ENCODE measurements at places on chromosomes 11 and 22.

DNA sequence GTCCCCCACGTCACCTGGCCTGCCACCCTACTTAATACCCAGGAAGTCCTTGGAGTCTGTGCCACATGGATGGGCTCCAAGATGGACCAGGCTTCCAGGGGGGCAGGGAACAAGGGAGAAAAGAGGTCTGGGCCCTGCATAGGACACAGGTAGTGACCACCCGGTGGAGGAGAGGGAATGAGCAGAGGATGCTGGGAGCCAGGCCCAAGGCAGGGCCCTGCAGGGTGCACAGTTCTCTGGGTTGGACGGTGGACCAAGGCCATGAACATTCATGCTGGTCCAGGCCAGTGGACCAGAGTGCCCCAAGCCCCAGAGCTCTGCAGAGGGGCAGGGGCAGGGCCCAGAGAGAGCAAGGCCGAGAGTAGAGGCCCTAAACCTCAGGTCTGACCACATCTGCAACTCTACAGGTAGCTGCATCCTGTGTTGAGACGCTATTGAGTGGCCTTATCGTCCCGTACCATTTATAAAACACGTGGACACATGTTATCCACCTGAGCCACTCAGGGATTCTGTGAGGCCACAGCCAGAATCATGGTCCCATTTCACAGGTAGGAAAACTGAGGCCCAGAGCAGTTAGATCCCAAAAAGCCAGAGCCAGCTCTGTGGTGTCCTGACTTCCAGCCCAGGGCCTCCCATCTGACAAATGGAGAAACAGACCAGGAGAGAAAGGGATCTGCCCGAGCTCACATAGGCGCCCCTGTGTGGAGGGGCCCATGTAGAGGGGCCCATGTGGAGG is 46.4 kb downstream of the IGLL5 start:
- no peak for DNase-seq

DNA sequence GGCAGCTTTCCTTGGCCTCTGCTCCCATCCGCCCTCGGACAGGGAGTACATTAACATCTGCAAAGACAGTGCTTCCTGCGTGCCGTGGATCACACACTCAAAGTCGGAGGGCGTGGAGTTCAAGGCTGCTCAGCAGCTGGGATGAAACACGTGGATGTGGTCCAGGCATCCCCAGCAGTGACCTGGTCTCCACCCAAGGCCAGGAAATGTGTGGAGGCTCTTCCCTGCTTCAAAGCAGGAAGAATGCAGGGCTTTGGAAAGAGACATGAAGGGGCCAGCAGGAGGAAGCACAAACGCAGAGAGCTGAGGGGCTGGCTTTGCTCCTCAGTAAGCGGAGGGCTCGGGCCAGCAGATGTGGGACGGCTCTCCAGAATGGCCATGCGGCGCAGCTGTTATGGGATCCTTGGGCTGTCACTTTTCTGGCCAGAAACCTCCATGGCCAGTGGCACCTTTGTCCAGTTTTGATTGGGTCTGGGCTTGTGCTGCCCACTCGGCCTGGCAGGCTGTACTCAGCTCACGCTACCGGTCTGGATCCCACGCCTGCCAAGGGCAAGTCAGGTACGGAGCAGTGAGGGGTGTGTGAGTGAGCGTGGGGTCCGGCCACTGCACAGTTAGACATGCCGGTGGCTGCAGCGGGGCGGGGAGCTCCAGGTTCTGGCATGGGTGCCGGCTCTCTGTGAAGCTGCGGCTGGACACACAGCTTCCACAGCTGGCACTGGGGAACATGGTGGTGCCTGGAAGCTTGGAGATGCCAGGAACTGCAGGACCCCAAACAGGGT is 438.0 kb downstream of the TBC1D22A start:
- DNase-seq = peak; percentile 68

GRCh38 chr11:9941991-9942390 is 278.1 kb downstream of the SWAP70 start:
- no peak for DNase-seq

- no peak for DNase-seq
These were observed 31.8 kb upstream of the FLI1 start for GRCh38 chr11:128662076-128662475.

- DNase-seq = no peak
These were observed 325.8 kb downstream of the C11orf87 start for GRCh38 chr11:109747839-109748238.

GRCh38 chr22:37661160-37661924 is 2.8 kb downstream of the PDXP start:
- DNase-seq = peak; percentile 71

- DNase-seq = no peak
These were observed 75.0 kb downstream of the CACNA1I start for GRCh38 chr22:39645532-39645931.

DNA sequence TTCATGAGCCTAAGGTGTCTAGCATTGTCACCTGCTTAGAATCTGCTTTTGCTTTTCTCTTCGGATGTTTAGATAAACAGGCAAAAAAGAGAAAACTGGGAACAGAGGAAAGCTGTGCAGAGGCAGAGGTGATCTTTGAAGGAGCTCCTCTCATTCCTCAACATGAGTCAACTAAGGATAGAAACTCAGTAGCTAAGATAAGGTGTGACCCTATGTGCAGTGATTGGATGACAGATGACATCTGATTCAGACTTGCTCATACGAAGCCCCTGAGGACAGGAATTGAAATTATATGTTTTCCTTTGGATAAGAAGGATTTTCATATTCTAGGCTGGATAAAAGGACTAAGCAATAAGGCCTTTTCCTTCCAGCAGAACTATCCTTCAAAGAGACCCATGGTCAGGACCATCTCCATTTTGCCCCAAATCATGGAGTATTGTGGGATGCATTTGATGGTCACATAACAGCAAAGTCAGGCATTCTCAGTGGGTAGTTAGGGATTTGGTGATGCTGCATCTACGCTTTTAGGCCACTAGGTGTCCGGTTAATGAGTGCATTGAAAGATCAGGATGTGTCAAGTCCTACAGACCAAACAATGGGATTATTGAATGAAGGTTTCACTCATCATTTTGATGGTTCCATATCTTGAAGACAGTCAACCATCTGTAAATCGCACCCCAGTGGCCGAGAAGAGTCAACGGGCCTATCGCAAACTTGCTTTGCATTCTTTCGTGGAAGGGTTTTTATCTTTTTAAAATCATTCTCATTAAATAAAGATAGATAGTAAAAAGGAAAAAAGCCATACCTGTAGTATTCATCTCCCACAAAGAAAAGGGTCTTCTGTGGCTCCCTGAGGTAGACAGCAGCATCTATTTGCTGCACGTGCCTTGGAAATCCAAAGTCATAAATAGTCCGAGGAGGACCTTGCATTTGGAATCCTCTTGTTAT is 32.2 kb downstream of the MMP20 start:
- DNase-seq = no peak

GRCh38 chr22:19115628-19116027 is 6.6 kb downstream of the DGCR2 start:
- no peak for DNase-seq

DNA sequence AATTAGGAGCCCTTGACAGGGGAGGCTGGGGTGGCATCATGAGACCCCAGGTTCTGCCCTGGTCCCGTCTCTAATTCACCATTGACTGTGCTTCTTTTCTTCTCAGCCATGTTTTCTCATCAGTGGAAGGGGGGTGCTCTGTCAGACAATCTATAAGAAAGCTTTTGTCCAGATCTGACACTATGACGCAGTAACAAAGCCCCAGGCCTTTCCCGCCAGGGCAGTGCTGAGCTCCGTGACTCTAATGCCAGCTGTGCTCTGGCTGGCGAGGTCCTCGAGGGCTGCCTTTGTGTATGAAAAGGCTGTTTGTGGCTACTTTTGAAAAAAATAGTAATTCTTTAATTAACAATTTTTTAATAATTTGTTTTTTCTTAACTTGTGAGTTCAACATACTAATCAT is 3.2 kb downstream of the CD6 start:
- no peak for DNase-seq

DNA sequence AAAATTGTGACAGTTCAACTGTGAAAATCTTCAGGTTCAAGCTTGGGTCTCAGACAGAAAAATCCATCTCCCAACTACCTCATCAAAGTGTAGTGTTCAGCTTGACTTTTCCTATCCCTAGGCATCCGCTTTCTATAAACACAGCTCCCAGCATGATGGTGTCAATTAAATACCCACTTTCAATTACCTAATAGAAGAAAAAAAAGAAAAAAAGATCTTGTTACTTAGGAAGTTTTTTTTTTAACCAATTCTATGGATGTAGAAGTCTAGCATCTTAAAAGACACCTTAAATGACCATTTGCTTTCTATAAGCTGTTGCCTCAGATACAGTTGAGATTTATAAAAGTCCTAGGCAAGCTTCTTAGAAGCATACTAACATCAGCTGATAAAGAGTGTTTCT is 244.1 kb upstream of the MTNR1B start:
- DNase-seq = no peak
